Keratinocyte (primary cell): ENCODE measurements at places on chromosomes 5 and 9.

DNA sequence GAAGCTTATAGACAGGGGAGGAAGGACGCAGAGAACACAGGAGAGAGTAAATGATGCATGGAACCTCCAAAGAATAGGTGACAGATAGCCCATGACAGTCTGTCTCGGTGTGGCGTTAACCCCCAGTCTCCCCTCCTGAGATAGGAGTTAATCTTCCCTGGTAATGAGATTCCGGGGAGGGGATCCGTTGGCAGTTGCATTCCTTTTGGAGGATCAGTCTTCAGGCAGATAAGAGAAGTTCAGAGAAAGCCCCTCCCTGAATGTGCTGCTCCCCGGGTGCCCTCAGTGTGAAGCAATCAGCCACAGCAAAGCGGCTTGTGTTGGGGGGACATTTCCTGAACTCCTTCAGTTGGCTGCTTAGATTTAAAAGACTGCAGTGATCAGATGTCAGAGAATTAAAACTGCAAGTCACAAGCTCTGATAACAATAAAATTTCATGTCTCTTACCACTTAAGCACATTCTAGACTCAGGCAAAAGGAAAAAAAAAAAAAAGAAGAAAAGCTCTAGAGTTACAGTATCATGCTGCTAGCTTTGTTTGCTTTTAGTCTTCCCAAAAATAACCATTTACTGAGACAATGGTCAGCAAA, 121.1 kb downstream of the EGFLAM start:
- peaks cover 10% of the 10 kb centered on the region for H3K27me3 ChIP-seq
- no peaks in the 10 kb centered on the region for H3K4me1 ChIP-seq
- H3K4me3 ChIP-seq = no peak overlapping the region
- no peaks in the 10 kb centered on the region for H3K36me3 ChIP-seq
- no peak overlapping the region for H3K27ac ChIP-seq

DNA sequence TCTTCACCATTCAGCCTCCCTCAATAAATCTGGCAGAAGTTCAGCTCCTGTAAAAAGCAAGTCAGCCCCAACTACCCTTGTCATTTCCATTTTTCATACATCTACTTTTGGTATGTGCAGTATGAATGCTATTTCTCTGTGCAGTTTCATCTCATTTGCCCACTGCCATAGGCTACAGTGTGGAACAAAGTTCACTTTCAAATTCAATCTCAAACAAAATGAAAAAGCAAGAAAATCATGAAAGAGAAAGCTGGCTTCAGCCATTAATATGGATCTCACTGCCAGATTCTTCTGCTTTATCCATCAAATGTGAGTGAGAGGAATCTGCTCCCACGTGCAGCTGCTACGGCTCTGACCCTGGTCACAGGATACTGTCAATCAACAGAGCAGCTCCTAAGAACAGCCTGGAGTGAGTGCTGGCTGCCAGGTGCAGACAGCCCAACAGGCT, 494.2 kb downstream of the ZNF608 start:
- H3K27me3 ChIP-seq = no peaks in the 10 kb centered on the region
- H3K4me3 ChIP-seq = no peak overlapping the region
- no peaks in the 10 kb centered on the region for H3K4me1 ChIP-seq
- H3K27ac ChIP-seq = no peak overlapping the region

DNA sequence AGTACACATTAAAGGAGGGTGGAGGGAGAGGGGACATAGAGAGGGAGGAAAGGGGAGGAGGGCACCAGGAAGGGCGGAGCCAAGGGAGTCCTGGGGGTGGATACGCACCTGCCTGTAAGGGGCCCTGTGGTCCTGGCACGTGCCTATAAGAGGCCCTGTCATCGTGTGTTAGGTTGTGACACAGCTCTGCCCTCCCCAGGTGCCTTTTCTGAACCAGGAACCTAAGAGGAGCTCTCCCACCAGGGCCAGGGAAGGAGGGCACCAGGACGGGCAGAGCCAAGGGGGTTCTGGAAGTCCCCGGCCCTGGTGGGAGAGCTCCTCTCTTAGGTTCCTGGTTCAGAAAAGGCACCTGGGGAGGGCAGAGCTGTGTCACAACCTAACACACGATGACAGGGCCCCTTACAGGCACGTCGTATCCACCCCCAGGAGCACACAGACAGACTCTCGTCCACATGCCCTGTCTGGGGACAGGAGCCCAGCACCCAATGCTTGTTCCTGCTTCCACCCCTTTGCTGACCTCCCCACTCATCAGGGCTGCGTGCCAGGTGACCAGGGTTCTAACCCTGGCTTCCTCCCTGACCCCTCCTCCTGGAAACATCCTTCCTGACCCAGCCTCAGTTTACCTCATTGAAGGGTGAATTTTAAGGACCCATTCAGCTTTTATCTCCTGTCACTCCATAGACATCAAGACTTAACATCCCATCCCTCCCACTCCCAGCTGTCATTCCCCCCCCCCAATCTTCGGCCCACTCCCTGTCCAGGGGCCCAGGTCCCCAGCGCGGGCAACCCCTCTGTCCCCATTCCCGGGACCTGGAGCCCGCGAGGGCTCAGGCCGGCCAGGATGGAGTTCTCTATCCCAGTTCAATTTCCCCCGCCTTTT, 12.9 kb upstream of the OLFM1 start:
- H3K27ac ChIP-seq = no peak overlapping the region
- no peaks in the 10 kb centered on the region for H3K4me1 ChIP-seq
- peaks cover 36% of the 10 kb centered on the region for H3K27me3 ChIP-seq
- no peak for DNase-seq
- H3K36me3 ChIP-seq = no peaks in the 10 kb centered on the region
- no peak overlapping the region for H3K4me3 ChIP-seq

- H3K36me3 ChIP-seq = no peaks in the 10 kb centered on the region
- no peaks in the 10 kb centered on the region for H3K27me3 ChIP-seq
- no peaks in the 10 kb centered on the region for H3K4me1 ChIP-seq
- DNase-seq = no peak
Observed at GRCh38 chr5:57783693-57784092, 301.1 kb upstream of the ACTBL2 start.

- no peak for DNase-seq
- no peaks in the 10 kb centered on the region for H3K27me3 ChIP-seq
- H3K36me3 ChIP-seq = peaks cover 8% of the 10 kb centered on the region
- no peak overlapping the region for H3K27ac ChIP-seq
Observed at GRCh38 chr5:123414974-123415373, 8.2 kb downstream of the CEP120 start.

- no peak overlapping the region for H3K27ac ChIP-seq
- H3K4me3 ChIP-seq = no peak overlapping the region
- DNase-seq = no peak
- peaks cover 6% of the 10 kb centered on the region for H3K36me3 ChIP-seq
- peaks cover 3% of the 10 kb centered on the region for H3K4me1 ChIP-seq
Observed at GRCh38 chr5:69129413-69129812, 35.6 kb downstream of the SLC30A5 start.

GRCh38 chr5:97547430-97547829, 364.4 kb upstream of the RIOK2 start:
- no peak for DNase-seq
- H3K27ac ChIP-seq = no peak overlapping the region
- H3K4me1 ChIP-seq = peaks cover 10% of the 10 kb centered on the region

GRCh38 chr5:58484505-58484904, 6.7 kb upstream of the GAPT start:
- no peaks in the 10 kb centered on the region for H3K36me3 ChIP-seq
- H3K4me1 ChIP-seq = no peaks in the 10 kb centered on the region
- H3K4me3 ChIP-seq = no peak overlapping the region
- no peak for DNase-seq

DNA sequence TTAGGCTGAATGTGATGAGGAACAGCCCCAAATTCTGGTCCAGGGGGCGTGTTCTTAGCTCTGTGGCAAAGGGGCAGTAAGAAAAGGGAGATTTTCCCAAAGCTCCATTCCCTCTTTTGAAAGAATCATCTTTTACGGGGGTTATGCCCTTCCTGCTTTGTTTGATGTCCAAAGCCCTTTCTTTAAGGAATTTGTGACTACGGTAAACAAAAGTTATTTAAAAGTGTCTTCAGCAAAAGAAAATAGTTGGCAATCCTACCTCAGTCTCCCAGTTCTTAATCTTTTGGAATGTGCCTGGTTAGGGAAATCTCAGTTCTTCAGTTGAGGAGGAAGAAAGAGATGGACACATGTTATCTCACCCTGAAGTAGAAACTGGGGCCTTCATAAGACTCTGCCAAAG, 24.4 kb upstream of the ARSI start:
- no peaks in the 10 kb centered on the region for H3K36me3 ChIP-seq
- H3K4me1 ChIP-seq = peaks cover 14% of the 10 kb centered on the region
- H3K27ac ChIP-seq = no peak overlapping the region
- DNase-seq = no peak

GRCh38 chr5:78648359-78649210, at the start of gene LHFPL2:
TSS of gene LHFPL2 (minus strand) at chr5:78648772. CDS start at chr5:78510213, 138,559 bp downstream.
- peaks cover 20% of the 10 kb centered on the region for H3K4me1 ChIP-seq
- no peaks in the 10 kb centered on the region for H3K27me3 ChIP-seq
- peak within 1 kb of the TSS; percentile 79 for H3K27ac ChIP-seq
- no peak for DNase-seq
- no peaks in the 10 kb centered on the region for H3K36me3 ChIP-seq
- H3K4me3 ChIP-seq = peak within 1 kb of the TSS; percentile 65

- DNase-seq = no peak
- H3K36me3 ChIP-seq = no peaks in the 10 kb centered on the region
- H3K4me3 ChIP-seq = no peak overlapping the region
- no peak overlapping the region for H3K27ac ChIP-seq
- no peaks in the 10 kb centered on the region for H3K27me3 ChIP-seq
Observed at GRCh38 chr5:66551338-66551737, 44.9 kb upstream of the MAST4 start.

DNA sequence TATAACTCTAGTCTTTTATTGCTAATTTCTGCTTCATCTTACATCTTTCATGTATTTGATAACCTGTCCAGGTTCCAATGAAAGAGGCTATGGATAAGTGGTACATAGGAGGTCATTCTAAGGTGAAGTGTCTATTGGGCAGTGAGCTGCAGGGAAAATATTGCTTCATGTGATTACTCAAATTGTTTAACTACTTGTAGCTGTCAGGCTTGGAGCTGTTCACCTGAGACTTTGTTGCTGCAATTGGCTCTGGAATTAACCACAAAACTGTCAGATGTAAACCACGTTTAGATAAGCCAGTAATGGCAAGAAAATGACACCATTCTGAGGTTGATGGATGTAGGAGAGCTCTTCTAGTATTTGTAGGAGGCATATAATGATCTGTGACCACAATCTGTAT, 26.0 kb downstream of the ADAMTSL1 start:
- H3K27me3 ChIP-seq = no peaks in the 10 kb centered on the region
- H3K27ac ChIP-seq = no peak overlapping the region
- peaks cover 3% of the 10 kb centered on the region for H3K4me1 ChIP-seq
- H3K36me3 ChIP-seq = no peaks in the 10 kb centered on the region

- no peak for DNase-seq
- H3K27ac ChIP-seq = peak overlapping the region; percentile 91
- H3K4me3 ChIP-seq = peak overlapping the region; percentile 96
- H3K27me3 ChIP-seq = no peaks in the 10 kb centered on the region
- peaks cover 47% of the 10 kb centered on the region for H3K4me1 ChIP-seq
Observed at GRCh38 chr9:37421914-37422288, 595 bp upstream of the GRHPR start.

GRCh38 chr9:75540185-75540584, 350.3 kb upstream of the PCSK5 start:
- no peak overlapping the region for H3K4me3 ChIP-seq
- H3K27ac ChIP-seq = no peak overlapping the region
- no peaks in the 10 kb centered on the region for H3K36me3 ChIP-seq
- no peak for DNase-seq
- no peaks in the 10 kb centered on the region for H3K4me1 ChIP-seq

- no peak for DNase-seq
- no peaks in the 10 kb centered on the region for H3K4me1 ChIP-seq
- no peak overlapping the region for H3K4me3 ChIP-seq
- no peaks in the 10 kb centered on the region for H3K27me3 ChIP-seq
Observed at GRCh38 chr5:45533663-45534062, 162.5 kb downstream of the HCN1 start.

DNA sequence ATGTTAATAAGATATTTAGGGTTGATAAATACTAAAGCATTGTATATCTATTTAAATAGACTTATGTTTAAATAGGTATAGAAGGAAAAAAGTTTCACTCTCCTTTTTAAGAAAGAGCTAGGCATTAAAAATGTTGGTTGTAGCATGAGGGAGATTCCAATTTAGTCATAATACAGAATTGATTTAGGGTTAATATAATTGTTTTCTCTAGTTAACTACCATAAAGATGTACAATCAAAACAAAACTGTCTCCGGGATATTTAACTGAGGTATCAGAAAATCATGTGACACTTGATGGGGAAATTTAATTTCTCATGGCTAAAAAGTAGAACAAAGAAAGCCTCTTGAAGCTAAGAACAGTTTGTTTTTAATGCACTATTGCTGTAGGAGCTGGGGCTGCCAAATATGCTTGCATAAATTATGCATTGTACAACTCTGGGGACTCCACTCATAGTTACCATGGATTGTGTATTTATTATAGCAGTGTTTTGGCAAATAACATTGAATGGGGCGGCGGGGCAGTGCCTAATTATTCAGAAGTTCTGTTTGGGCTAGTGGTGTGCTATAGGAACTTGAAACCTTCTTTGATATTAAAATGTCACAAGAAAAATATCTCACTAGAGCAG, 44.2 kb downstream of the SMC2 start:
- no peaks in the 10 kb centered on the region for H3K27me3 ChIP-seq
- no peaks in the 10 kb centered on the region for H3K4me1 ChIP-seq
- no peaks in the 10 kb centered on the region for H3K36me3 ChIP-seq
- H3K27ac ChIP-seq = no peak overlapping the region
- DNase-seq = no peak
- H3K4me3 ChIP-seq = no peak overlapping the region

DNA sequence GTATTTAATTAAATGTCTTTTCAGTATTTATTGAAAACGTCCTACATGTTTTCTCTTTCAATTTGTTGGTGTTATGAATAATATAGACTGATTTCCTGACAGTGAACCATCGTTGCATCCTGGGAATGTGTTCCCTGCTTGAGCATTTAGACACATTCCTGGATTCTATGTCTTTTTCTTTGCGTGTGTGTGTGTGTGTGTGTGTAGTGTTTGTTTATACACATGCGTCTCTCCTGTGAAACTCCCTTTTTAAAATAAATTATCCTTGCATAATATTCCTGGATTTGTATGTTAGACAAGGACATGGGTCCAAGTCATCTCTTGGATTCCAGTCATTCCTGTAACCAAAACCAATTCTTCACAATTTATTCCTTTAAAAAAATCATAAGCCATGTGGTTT, 153.4 kb downstream of the HSPA4 start:
- no peak for DNase-seq
- H3K4me3 ChIP-seq = no peak overlapping the region
- no peaks in the 10 kb centered on the region for H3K4me1 ChIP-seq
- H3K27ac ChIP-seq = no peak overlapping the region
- no peaks in the 10 kb centered on the region for H3K27me3 ChIP-seq

GRCh38 chr9:133771486-133772482, 33.6 kb upstream of the SARDH start:
- H3K27ac ChIP-seq = no peak overlapping the region
- H3K36me3 ChIP-seq = peaks cover 49% of the 10 kb centered on the region
- no peak overlapping the region for H3K4me3 ChIP-seq
- no peaks in the 10 kb centered on the region for H3K27me3 ChIP-seq
- no peaks in the 10 kb centered on the region for H3K4me1 ChIP-seq

- no peak overlapping the region for H3K27ac ChIP-seq
- no peak for DNase-seq
- no peak overlapping the region for H3K4me3 ChIP-seq
- peaks cover 6% of the 10 kb centered on the region for H3K27me3 ChIP-seq
- H3K36me3 ChIP-seq = no peaks in the 10 kb centered on the region
- no peaks in the 10 kb centered on the region for H3K4me1 ChIP-seq
Observed at GRCh38 chr9:113828221-113828620, 47.9 kb upstream of the ZNF618 start.
